ENCODE measurements at places on chromosomes 5 and 9.

DNA sequence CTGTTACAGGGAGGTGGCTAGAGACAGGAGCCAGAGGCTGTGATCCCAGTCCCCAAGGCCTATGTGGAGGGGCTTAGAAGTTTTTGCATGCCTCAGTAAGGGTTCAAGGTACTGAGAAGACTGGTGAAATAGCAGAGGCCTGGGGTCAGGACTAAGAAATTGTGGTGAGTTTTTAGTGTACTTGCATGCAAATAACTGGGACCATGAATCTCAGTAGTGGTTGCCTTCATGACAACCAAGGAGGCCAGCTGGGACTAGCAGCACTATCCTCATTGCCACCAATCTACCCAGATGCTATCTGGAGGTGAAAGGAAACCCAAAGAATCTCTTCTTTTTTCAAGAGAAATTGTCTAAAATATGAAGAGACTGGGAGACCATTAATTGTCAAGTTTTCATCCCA, 395.1 kb downstream of the CETN3 start:
- DNase-seq, result no peak

DNA sequence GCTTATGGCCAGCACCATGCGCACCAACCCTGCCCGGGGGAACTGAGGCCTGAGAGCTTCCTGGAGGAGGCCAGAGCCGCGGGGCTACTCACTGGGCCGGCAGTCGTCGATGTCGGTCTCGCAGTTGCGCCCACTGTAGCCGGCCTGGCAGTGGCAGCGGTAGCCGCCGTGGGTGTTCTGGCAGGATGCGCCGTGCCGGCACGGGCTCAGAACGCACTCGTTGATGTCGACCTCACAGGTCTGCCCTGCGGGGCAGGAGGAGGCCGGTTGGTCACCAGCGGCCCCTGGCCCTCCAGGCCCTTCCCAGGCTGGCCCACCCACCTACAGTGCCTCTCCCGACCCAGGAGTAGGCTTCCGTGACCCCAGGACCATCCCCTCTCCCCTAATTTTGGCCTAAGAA, 27.7 kb upstream of the SEC16A start:
- DNase-seq, result no peak

GRCh38 chr5:174192901-174193300, 147.4 kb downstream of the NSG2 start:
- no peak for DNase-seq

DNA sequence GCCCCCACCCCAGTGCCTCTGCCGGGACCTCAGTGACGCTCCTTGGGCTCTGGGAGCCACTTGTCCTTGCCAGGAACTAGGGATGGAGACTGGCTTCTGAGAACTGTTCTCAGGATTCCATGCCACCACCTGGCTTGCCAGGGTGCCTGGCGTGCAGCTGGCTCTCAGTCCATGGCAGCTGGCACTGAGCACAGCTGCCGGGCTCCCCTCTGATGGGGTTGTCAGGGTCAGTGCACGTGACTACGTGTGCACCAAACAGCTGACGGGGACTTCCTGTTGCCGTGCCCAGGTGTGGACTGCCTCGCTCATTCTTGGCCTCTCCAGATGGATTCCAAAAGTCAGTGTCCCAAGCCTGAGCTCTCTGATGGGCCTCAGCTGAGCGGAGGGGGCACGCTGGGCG, 9.4 kb downstream of the KCNT1 start:
- no peak for DNase-seq

DNA sequence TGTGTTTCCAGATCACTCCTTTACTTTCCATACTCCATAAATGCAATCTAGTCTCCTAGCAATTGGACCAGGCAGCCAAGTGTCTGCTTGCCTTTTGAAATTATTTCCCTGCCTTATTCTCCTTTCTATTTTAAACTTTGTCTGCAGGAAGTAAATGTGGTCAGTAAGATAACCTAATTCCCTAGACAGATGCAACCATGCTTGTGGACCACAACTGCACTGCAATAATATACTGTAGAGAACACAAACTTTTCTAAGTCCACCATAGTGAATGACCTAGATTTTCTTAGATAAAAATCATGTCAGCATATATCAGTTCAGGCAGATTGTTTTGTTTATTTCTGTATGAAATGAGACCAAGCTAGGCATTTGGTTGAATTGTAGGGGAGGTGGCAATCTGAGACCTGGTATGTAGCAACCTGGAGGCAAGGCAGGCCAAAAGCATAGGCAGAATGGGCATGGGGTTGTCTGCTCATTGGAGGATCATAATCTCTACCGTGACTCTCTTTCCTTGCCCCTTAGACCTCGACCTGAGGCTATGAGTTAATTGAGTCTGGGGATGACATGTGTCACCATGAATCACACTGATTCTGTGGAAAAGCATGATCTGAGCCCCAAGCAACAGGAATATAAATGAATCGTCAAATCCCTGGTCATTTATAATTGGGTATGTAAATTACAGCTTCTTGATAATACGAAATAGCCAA, 20.7 kb downstream of the ACTL7B start:
- DNase-seq, result no peak

GRCh38 chr5:11704916-11705315, 199.3 kb downstream of the CTNND2 start:
- DNase-seq, result no peak

- DNase-seq, result no peak
These were observed 14.4 kb downstream of the ELOVL7 start for GRCh38 chr5:60829490-60830266.

- DNase-seq, result no peak
These were observed 273.5 kb downstream of the NR2F1-AS1 start for GRCh38 chr5:93307557-93307956.
